ENCODE measurements at places on chromosomes 6 and 20. TPM values are rescaled to one million over a fixed set of nuclear protein-coding genes. Genes with fewer than 3 reads are reported as not detected.

The ULBP1 gene
- not detected for total RNA-seq

DNA sequence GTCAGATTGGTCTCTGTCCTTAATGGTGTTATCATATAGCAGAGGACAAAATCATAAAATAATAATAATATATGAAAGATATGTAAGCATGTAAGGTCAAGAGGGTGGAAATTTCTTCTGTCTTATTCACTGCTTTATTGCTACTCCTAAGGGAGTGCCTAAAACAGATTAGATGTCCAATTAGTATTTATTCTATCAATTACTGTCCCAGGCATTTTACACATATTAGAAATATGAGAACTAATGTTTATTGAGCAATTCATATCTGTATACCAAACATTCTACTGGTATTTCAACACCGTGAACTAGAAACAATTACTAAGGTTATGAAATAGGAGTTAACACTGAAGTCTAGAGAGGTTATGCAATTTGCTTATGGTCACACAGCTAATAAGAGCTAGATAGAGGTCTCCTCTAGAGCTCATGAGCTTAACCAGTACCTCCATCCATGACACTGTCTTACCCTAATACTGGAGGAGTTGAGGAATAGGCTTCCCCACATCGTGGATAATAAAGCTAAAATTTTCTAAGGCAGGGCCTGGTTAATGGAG is 302.3 kb downstream of the PLCB1 start:
- H3K36me3 ChIP-seq: no peaks in the 10 kb centered on the region
- no peak overlapping the region for H3K4me3 ChIP-seq
- H3K27ac ChIP-seq: no peak overlapping the region

- no peaks in the 10 kb centered on the region for H3K27me3 ChIP-seq
- H3K4me1 ChIP-seq: no peaks in the 10 kb centered on the region
- no peak for DNase-seq
- H3K4me3 ChIP-seq: no peak within 1 kb of the TSS
- H3K36me3 ChIP-seq: no peaks in the 10 kb centered on the region
- H3K27ac ChIP-seq: no peak within 1 kb of the TSS
Measured at GRCh38 chr20:57620274-57620990, at the start of gene ZBP1. ZBP1 (minus strand) TSS chr20:57620426; CDS start chr20:57620295, 131 bp downstream.

DNA sequence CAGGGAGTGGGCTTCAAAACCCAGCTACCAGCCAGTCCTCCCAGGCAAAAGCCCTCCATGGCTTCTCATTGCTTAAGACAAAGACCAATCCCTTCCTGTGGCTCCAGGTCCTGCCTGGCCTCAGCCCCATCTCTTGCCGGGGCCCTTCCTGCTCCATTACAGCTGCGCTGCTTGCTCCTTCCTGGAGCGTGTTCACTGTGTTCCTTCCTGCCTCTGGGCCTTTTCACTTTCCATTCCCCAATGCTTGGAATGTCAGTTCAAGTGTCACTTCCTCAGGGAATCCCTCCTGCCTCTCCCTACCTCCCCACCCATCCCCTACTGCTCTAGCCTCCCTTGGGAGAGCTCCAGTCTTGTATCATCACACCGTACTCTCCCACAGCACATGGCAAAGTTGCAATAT is 11.1 kb upstream of the ITPR3 start:
- H3K27me3 ChIP-seq: no peaks in the 10 kb centered on the region
- H3K36me3 ChIP-seq: no peaks in the 10 kb centered on the region
- H3K27ac ChIP-seq: peak overlapping the region; percentile 47
- no peak overlapping the region for H3K4me3 ChIP-seq
- H3K4me1 ChIP-seq: no peaks in the 10 kb centered on the region

The HSP90AB1 gene
- total RNA-seq: 503 TPM

- H3K36me3 ChIP-seq: no peaks in the 10 kb centered on the region
- no peak overlapping the region for H3K27ac ChIP-seq
- DNase-seq: no peak
- no peak overlapping the region for H3K4me3 ChIP-seq
- peaks cover 57% of the 10 kb centered on the region for H3K4me1 ChIP-seq
Measured at GRCh38 chr6:154757352-154758050, 24.3 kb downstream of the SCAF8 start.

GRCh38 chr6:88983532-88983931 is 20.1 kb upstream of the RNGTT start:
- H3K36me3 ChIP-seq: no peaks in the 10 kb centered on the region
- H3K4me3 ChIP-seq: no peak overlapping the region
- no peaks in the 10 kb centered on the region for H3K4me1 ChIP-seq
- DNase-seq: no peak

- DNase-seq: no peak
- peaks cover 43% of the 10 kb centered on the region for H3K36me3 ChIP-seq
- no peaks in the 10 kb centered on the region for H3K4me1 ChIP-seq
- H3K4me3 ChIP-seq: no peak overlapping the region
Measured at GRCh38 chr20:63680427-63680826, 16.0 kb upstream of the TNFRSF6B start.

DNA sequence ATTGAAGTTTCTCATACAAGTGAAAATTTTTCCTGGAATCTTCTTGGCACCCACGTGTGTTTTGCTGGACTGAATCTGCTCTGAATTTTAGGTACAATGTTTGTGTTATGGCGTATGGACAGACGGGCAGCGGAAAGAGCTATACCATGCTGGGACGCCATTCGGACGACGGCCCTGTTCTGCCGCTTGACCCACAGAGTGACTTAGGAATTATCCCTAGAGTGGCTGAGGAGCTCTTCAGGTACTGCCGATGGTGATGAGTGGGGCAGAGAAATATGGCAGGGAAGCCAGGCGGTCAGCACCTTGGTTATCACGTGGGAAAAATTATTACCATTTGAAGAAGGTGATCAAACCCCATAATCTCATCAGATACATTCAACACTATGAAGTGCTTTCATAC is 36.3 kb downstream of the KIF25 start:
- DNase-seq: no peak
- H3K4me3 ChIP-seq: no peak overlapping the region
- no peaks in the 10 kb centered on the region for H3K27me3 ChIP-seq
- no peaks in the 10 kb centered on the region for H3K4me1 ChIP-seq
- no peaks in the 10 kb centered on the region for H3K36me3 ChIP-seq
- H3K27ac ChIP-seq: no peak overlapping the region

- H3K27ac ChIP-seq: no peak overlapping the region
- H3K36me3 ChIP-seq: no peaks in the 10 kb centered on the region
- no peaks in the 10 kb centered on the region for H3K4me1 ChIP-seq
Measured at GRCh38 chr6:32713241-32713640, 27.9 kb upstream of the HLA-DQA2 start.
